ENCODE measurements at places on chromosomes 7 and 10.
A peak's percentile ranks its signal among the peaks of the same experiment; 100 is the strongest.

DNA sequence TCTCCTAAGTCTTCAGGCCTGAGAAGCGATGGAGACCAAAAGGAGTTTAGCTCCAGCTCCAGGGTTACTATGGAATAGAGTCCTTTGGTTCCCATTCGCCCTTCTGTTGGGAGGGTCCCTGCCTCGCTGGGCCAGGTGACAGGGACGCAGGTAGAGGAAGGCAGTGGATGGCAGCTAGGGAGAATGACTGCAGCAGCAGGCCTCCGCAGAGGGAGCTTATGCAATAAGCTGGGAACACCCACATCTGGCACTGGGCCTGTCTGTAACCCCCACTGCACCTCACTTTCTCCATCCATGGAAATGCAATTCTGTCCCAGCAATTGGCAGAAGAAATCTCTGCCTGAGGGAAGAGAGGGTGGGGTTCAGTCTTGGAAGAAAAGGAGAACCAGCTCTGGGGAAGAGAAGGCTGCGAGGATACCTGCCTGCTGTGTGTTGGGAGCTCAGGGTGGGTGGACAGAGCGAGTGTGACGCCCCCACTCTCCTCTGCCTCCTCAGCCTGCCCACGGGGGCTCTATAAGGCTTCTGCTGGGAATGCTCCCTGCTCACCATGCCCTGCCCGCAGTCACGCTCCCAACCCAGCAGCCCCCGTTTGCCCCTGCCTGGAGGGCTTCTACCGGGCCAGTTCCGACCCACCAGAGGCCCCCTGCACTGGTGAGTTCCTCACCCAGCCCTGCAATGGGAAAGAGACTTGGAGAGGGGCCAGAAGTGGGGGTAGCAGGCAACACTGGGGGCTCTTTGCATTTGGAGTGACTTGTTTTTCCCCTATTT is 10.3 kb downstream of the EPHB6 start:
- DNase-seq, result no peak

DNA sequence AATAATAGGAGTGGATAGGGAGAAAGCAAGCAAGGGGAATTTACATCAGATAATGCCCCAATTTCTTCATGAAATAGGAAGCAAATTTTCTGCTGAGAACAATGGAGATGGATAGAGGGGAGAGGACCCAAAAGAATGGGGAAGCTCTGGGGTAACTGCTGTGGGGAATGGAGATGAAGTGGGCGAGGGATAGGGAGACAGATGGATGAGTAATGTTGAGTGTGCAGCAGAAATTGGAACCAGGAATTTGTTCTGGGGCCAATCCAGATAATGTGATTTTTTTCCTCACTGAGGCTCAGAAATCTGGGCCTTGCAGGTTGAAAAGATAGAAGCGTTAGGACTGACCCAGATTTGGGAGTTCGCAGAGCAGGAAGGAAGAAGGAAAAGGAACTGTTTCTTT is 24.5 kb upstream of the MRC1 start:
- DNase-seq, result no peak

GRCh38 chr10:126704649-126705048 is 34.2 kb upstream of the C10orf90 start:
- DNase-seq, result no peak

DNA sequence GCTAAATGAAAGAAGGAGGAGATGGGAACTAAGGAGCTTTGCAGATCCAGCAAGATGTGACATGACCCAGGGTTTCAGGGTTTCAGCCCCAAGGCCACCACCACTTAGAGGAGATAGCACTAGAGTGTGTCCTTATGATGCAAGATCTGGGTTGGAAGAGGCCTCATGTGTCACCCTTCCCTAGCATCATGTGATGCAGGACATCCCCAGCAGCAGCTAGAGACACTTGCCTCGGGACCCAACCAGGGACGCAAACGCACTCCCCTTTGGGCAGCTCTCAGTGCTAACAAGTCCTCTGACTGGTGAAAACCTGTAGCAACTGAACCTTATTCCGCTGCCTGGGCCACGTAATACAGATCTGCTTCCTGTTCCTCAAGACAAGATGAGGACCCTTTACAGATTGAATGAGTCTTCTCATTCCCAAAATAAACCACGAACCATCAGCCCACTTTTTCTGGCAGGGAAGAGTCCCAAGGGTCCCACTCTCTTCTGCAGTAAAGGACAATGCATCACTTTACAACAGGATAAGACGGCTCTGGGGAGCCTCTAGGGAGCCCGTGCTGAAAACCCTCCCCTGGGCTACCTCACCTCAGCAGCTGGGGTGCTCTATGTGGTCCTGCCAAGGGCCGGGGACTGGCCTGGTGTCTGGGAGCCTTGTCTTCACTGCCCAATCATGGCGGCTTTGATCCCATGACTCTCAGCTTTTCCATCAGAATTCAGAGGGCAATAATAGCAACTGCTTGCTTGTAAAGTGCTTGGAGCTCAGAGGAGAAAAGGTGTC is 44.8 kb upstream of the GDF10 start:
- no peak for DNase-seq

- peak; percentile 13 for DNase-seq
These were observed 11.7 kb downstream of the ATP6V1F start for GRCh38 chr7:128874140-128875031.

DNA sequence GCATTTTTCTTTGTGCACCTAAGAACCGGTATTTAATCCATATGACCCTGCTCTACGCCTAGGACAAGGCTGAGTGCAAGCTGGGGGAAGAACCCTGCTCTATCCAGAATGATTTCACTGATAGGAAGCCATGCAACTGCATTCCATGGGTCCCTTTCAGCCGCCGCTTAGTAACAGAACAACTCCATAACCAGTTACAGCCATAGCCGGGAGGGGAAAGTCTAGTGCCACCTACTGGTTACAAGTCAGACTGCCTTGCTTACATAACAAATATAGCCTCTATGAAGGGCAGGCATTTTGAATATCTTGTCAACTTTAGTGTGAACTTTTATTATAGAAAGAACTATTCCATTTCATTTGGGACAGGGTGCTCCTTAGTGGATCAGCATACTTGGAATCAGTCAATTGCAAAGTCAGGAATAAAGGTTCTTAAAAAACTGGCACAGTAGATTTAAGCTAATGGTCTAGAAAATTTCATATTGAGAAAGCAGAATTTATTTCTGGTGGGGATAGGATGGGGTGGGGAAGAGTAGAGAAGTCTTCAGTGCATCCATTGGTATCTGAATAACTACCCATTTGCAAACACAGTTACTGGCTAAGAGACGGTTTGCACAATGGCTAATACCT is 521.7 kb downstream of the ADRA2A start:
- no peak for DNase-seq

DNA sequence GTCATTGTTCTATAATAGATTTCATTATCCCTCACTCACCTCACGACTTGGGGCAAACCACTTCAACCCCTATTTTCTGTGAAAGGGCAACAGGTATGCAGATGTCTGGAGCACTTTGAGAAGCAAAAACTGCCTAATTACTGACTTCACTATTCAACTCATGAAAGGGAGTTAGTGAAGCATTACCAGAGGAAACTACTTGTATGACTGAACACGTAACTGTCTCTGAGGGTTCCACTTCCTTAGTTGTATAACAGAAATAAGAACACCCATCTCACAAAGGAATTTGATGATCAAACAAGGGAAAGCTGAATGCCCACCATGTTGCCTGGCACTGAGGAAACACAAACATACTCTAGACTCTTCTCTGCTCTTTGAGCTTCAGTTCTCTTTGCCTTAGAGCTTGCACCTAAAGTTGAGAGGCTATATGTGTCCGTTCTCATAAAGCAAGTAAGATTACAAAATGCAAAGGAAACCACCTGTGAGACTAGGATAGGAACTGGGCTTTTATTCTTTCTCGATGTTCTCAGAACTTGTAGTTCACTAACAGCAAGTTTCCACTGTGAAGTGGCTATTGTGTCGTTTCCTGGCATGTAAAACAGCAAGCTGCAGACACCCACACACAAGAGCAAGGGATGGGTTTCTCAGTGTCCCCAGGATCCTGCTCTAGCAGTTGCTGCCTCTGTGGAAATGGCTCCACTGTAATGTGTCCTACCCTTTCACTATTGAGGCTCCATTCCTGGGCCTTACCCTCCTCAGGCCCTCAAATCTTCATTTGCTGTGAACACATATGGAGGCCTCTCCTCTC is 2.6 kb downstream of the TMEM243 start:
- no peak for DNase-seq

- DNase-seq, result no peak
These were observed 85.4 kb downstream of the ICA1 start for GRCh38 chr7:8176370-8177081.

GRCh38 chr7:76201732-76202665 is at the start of gene SRRM3:
Gene SRRM3, plus strand, starts transcription at chr7:76201896. Its CDS starts 33,171 bp downstream, at chr7:76235067.
- DNase-seq, result peak; percentile 66

DNA sequence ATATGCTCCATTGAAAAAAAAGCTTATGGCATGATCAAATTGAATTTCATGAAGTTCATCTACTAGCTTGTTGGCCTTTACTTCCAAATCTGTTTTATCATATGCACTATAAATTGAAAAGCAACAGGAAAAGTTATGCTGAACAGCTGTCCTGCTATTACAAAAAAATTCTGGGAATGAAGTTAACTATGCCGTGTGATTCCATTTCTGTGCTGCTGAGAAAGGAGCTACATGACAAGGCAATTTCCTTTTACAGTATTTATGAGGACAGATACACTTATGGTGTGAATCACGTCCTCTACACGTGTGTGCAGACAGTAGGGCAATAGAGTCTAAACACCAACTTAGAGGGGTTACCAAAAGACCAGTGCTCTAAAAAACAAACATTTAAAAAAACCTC is 426.5 kb upstream of the AKR1E2 start:
- DNase-seq, result no peak

- no peak for DNase-seq
These were observed 80.8 kb upstream of the PLXNA4 start for GRCh38 chr7:132656846-132657776.

GRCh38 chr10:96840841-96841518 is 8.9 kb downstream of the LCOR start:
- no peak for DNase-seq

GRCh38 chr7:134693256-134693655 is 46.6 kb downstream of the BPGM start:
- no peak for DNase-seq

GRCh38 chr10:26621889-26622711 is 75.4 kb upstream of the PDSS1 start:
- peak; percentile 38 for DNase-seq
